ENCODE measurements at places on chromosomes 4 and X.

DNA sequence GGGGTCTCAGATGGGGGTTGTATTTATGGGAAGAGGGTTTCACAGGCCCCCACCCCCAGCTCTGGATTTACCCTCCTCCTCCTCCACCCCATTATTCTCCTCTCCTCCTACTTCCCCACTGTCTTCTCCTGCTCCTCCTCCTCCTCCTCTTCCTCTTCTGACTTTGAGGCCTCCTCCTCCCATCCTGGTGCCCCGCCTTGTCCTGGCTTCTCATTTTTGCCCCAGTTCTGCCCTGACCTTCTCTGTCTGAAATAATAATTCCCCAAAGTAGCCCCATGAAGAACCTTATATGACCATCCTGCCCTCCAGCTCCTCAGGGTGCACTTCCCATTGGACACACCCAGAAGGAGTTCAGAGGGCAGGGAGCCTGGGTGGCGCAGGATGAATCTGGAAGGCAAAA lies 351.4 kb upstream of the GATB start:
- DNase-seq: no peak

GRCh38 chrX:40644821-40645358 lies 2.5 kb downstream of the CXorf38 start:
- peak; percentile 25 for DNase-seq

DNA sequence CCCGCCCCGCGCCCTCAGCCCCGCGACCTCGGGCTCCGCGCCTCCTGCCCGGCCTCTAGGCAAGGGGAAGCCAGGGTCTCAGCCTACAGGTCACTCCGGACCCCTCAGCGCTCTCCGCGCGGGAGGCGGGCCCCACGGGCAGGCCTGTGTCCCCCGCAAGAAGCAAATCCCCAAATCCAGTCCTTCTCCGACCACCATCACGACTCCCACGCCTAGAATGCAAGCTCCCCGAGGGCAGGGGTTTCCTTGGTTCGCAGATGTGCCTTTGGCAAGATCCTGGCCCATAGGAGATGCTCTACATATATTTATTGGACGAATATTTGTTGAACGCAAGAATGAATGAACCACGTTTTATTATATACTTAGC lies 260 bp upstream of the CCDC149 start:
- no peak for DNase-seq

GRCh38 chrX:108442901-108443464 lies 3.3 kb downstream of the COL4A5 start:
- no peak for DNase-seq

- DNase-seq: no peak
Measured at GRCh38 chrX:97399400-97399799, 515.7 kb downstream of the RPA4 start.

DNA sequence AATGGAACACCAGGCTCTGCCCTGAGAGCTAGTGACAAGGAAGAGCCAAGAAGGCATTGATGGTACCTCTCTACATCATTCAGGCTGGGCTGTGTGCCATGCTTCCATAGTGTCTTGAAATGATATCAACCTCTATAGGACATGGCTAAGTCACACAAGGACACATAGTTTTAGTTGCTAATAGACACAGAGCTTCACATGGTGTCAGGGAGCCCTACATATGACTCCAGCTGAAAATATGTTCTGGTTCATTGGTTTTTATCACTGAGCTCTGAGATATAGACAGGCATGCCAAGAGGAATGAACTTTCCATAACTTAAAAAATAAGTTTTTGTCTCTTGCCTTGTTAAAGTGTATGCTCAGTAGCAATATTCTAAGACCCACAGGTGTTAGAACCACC lies 72.1 kb upstream of the PRKG2 start:
- no peak for DNase-seq

DNA sequence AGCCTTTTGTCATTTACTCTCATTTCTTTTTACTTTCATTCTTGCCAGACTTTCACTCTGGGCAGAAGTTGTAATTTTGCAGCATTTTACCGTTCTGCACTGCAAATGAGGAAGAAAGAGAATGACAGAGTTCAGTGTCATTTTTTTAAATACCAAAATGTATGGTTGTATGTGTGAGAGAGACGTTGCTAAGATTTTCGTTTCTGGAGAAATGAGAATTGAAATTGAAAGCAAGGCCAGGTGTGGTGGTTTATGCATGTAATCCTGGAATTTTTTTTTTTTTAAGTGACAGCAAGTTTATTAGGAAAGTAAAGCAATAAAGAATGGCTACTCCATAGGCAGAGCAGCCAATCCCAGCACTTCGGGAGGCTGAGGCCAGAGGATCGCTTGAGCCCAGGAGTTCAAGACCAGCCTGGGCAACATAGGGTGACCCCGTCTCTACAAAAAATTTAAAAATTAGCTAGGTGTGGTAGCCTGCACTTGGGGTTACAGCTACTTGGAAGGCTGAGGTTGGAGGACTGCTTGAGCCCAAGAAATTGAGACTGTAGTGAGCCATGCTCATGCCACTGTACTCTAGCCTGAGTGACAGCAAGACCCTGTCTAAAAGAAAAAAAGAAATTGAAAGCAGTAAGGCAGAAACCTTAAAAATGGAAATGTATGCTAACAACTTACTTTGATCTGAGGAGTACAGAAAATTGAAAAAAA lies 12.9 kb downstream of the DCK start:
- no peak for DNase-seq

- DNase-seq: no peak
Measured at GRCh38 chr4:187577941-187578480, 417.6 kb upstream of the ZFP42 start.

- no peak for DNase-seq
Measured at GRCh38 chr4:137705171-137705783, 173.0 kb upstream of the PCDH18 start.
